Umbilical cord (tissue), 2 donors: ENCODE measurements at places on chromosomes 7 and 10. TPM values are rescaled to one million over a fixed set of nuclear protein-coding genes. Genes with fewer than 3 reads are reported as not detected.
A peak's percentile ranks its signal among the peaks of the same experiment; 100 is the strongest.

MOGAT3 gene
- 3.9 TPM for total RNA-seq

GRCh38 chr10:98268694-98269431, 869 bp upstream of the LOXL4 start:
- DNase-seq: no peak

DNA sequence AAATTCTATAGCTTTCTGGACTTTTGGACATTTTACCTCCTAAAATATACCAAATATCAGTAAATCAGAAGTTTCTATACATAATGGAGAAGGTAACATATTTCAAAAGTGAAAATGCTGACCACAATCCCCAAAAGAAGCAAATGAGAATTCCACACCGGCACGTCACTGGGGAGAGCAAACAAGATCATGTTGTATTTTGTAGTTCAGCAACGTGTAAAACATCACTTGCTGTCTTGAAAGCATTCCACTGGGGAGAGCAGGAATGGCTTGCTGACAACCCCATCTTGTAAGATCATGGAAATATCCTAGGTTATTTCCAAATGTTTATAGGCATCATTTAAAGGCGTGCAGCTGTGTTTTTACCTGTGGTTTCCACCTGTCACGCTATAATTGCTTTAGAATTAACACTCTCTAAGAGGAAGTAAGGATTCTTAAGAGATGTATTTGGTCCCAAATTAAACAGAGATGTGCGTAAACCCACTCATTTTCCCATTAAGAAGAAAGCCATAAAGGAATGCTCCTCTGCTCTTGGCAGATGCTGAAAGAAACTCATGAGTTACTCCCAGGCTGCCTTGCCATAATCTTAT, 397.1 kb upstream of the POT1 start:
- no peak for DNase-seq

ABCA13 gene
- 5.5 TPM for total RNA-seq

LGI1 gene
- total RNA-seq: 9.4 TPM

GRCh38 chr10:35398908-35399307, 62.6 kb downstream of the CCNY start:
- peak; percentile 77 for DNase-seq

ELOVL3 gene
- not detected for total RNA-seq

DNA sequence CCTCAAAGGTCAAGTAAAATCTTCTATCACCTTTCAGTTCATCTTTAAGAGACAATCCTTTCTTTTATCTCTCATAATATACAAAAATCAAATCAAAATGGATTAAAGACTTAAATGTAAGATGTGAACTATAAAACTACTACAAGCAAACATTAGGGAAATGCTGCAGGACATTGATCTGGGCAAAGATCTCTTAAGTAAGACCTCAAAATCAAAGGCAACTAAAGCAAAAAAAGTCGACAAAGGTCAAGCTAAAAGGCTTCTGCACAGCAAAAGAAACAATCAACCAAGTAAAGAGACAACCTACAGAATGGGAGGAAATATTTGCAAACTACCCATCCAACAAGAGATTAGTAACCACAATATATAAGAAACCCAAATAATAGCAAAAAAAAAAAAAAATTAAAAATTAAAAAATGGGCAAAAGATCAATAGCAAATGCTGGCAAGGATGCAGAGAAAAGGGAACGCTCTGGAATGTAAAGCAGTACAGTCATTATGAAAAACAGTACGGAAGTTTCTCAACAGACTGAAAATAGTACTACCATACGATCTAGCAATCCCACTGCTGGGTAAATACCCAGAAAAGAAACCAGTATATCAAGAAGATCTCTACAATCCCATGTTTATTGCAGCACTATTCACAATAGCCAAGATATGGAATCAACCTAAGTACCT, 41.7 kb downstream of the TNPO3 start:
- DNase-seq: no peak

- no peak for DNase-seq
Measured at GRCh38 chr10:49429458-49429857, 33.6 kb upstream of the DRGX start.

DNA sequence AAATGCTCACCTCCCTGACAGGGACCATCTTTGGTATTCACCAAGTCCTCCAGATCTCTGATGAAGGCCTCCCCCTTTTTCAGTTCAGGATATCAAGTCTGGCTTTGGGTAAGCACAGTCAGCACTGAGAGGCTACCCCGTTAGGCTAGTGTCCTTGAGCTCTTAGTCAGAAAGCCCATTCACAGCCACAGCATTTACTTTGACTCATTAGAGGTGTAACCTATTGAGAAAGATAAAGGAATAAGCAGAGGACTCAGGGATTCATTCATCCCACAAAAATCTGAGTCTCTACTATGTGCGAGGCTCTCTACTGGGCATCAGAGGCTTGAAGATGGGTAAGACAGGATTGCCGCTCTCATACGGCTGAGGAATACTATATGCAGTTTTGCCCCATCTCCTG, 14.0 kb upstream of the RAMP3 start:
- DNase-seq: no peak

- DNase-seq: no peak
Measured at GRCh38 chr10:16011548-16011947, 151.2 kb upstream of the MINDY3 start.

FGFBP3 gene
- total RNA-seq: 1.2 TPM

GPR141 gene
- 2.4 TPM for total RNA-seq

LIMK1 gene
- 11.3 TPM for total RNA-seq

GRCh38 chr10:28891058-28891713, 213.9 kb downstream of the BAMBI start:
- DNase-seq: no peak

DNA sequence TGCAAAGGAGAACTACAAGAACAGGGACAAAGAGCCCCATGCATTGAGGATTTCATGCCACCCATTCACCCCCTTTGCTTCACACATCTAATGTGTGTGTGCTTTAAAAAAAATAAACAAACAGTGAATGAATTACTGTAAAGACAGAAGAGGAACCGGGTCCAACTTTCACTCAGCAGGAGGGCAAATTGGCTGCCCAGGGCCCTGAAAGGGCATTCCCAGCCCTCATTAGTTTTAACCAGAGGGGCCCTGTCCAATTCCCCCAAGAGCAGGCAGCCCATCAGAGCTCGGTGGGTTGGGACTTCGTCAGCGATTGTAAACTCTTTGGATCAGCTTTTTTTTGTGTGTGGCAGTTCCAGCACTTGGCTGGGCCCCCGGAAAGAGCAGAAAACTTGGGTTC, 73.6 kb upstream of the PDZD8 start:
- DNase-seq: no peak

CLDN3 gene
- total RNA-seq: 0.72 TPM

HK1 gene
- 57.3 TPM for total RNA-seq

- no peak for DNase-seq
Measured at GRCh38 chr7:81355911-81356310, 413.9 kb downstream of the HGF start.

DNA sequence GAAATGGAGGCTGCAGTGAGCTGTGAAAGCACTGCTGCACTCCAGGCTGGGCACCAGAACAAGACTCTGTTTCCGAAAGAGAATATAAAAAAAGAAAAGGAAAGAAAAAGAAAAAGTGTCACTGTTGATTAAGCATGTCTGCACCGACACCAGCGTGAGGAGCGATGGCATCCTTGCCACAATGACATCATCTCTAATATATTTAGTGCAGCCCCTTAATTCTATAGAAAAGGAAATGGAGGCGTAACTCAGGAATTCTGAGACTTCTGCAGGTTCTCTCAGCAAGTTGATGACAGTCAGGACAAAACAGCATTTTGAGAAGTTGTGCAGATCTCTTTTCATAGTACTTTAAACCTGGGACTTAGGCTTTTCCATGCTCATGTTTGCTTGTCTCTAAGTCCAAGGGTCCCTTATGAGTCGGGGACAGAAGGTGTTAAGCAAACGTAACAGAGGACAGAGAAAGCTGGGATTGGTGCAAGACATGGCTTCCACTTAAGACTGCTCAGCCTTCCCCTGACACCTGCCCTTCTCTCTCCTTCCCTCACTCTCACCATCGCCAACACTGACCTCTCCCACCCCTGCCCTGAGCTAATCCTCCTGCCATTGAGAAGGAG, 16.9 kb upstream of the ANKRD1 start:
- DNase-seq: peak; percentile 20

GRCh38 chr10:86535132-86535882, 13.7 kb upstream of the WAPL start:
- DNase-seq: no peak

IL6 gene
- 4.1 TPM for total RNA-seq

DNA sequence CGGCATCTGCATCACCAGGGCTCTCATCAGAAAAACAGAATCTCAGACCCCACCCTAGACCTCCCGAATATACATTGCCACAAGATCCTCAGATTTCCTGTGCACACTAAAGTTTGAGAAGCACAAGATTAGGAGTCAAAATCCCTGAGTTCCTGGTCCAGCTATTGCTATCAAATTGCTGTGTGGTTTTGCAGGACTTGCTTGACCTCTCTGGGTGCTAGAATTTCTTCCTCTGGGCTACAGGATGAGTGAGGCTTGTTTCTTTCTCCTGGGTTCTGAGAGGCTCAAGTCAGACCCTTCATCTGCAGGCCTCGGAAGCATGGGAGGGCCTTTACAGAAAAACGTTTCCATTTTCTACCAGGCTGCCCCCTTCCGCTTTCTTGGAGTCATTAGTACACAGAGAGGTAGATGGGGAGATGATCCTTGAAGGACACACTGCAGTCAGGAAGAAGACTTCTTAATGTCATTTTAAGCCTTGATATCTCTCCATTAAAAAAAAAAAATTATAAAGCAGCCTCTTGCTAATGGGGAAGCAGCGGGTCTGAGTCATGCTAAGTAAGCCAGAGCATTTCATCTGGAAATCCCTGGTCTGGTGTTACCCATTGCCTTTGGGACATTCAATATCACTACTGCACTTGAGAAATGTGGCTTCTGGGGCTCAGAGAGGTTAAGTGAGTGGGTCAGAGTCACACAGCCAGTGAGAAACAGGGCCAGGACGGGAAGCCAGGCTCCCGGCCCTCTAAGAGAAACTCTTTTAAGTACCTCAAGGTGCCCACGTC, 173.5 kb downstream of the KCNMA1 start:
- DNase-seq: peak; percentile 75

TDRD1 gene
- total RNA-seq: 0.24 TPM

DNA sequence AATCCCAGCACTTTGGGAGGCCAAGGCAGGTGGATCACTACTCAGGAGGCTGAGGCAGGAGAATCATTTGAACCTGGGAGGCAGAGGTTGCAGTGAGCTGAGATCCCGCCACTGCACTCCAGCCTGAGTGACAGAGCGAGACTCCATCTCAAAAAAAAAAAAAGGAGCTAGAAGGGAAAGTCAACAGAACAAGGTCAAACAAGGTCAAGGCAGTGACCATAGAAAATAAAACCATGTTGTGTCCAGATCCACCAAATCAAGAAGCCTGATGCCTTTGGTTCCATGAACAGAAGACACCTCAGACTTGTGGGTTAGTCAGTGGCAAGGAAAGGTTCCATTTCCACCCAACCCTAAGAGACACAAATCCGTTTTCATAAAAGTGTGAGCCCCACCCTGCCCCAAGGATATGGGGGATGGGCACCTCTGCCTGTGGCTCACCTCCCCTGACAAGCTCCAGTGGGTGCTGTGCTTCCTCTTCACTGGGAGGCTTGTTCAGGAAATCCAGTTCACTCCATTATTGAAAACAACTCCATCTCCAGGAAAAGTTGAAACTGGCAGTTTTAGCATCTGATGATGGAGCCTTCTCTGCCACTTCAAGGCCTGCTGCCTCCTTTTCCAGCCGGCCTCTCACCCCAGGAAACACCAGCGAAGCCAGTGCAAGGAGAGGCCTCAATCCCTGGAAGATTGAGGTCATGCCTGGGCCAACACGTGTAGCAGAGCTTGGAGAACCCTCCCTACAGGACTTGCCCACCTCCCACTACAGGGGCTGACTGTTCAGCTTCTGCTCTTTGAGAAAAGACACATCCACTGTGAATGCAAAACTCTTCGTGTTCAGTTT, 152.9 kb downstream of the NRF1 start:
- no peak for DNase-seq
